ENCODE measurements at places on chromosomes 12 and 14.

DNA sequence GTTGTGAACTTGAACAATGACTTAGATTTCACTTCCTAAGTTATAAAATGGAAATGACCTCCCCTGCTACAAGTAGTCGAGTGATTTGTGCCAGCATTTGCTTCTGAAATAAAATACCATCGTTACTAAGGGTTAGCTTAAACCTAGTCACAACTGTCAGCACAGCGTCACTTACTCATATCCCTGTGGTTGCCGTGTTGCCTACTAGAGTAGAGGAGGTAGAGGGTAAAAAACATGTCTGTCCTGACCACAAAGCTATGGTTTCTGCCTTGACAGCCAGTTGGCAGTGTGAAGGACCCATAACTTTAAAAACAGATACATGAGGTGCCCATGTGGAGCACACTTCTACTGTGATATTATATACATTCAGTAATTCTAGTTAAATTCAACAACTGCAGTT is 234.2 kb upstream of the RGS6 start:
- DNase-seq = no peak

- peak; percentile 88 for DNase-seq
These were observed 227.7 kb upstream of the NPAS3 start for GRCh38 chr14:32710731-32711680.

DNA sequence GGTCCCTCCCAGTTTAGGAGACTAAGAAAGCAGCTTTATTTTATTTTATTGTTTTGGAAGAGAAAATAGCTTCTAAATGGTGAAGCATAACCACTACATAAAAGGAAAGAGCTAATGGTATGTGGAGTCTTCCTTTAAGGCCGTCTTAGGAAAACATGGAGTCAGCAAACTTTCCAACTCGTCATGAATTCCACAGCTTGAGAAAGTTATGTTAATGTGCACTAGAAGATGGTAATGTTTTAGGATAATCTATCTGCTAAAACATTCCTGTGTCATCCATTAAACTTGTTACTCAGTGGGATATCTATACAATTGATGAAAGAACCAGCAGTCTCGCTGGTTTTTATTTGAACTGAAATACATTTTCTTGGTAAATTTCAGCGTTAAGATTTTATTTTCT is 448.4 kb upstream of the SEL1L start:
- no peak for DNase-seq

GRCh38 chr12:57868851-57869268 is 22.3 kb upstream of the CTDSP2 start:
- DNase-seq = no peak

GRCh38 chr12:66900616-66901015 is 221.7 kb upstream of the GRIP1 start:
- DNase-seq = peak; percentile 11

GRCh38 chr12:116495260-116495659 is 63.9 kb upstream of the MAP1LC3B2 start:
- DNase-seq = no peak

DNA sequence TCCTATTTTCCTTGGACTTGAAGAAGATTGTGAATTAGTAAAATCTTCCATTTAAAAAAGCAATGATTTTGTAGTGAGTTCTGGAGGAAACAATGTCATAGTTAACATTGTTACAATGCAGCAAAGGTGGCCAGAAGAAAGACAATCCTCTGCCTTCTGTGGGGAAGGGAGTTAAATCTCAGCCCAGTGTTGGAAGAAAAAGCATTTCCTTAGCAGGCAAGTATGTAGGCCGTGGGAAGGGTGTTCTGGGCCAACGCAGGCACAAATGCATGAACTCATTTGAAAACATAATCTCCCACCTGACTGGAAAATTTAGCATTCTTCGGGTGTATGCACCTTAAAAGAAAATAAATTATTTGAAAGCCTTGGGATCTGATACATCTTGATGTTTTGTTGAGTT is 258.6 kb downstream of the ADAMTS20 start:
- no peak for DNase-seq

- no peak for DNase-seq
These were observed 106.7 kb upstream of the DAAM1 start for GRCh38 chr14:59081720-59082119.

- no peak for DNase-seq
These were observed 58.9 kb downstream of the HSP90AA1 start for GRCh38 chr14:102027951-102028350.

DNA sequence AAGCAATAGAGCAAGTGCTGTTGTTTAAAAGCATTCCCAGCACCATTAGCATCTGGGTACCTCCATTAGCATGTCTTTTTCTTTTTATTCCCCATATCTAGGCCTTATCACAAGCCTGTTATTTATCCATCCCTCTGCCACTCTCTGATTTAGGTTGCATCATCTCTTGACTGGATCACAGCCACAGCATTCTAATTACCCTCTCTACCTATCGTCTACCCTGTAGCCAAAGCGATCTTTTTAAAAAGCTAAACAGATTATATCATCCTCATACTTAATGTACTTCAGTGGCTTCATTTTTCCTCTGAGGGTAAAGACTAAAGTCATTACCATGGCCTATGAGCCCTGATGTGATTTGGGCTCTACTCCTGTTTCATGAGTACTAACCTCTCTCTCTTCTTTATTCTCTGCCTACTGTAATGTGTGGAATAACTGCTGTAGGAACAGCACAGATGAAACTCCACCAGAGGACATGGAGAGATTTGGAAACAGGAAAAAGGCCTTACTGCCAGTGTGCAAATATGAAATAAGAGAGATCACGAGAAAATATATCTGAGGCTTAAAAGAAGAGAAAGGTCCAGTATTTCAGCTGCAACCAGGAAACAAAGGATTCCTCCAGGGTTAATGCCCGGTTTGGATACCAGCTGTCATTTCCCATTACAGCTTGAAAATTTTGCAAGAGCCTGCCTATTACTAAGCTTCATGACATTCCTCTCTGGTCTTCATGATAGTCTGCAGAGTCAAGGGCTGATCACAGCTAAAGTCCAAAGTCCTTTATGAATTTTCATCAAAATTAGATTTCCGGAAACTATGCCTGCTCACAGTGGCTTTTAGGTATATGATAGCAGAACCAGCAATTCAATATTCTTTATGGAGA is 422.5 kb upstream of the PDE3A start:
- DNase-seq = peak; percentile 25

DNA sequence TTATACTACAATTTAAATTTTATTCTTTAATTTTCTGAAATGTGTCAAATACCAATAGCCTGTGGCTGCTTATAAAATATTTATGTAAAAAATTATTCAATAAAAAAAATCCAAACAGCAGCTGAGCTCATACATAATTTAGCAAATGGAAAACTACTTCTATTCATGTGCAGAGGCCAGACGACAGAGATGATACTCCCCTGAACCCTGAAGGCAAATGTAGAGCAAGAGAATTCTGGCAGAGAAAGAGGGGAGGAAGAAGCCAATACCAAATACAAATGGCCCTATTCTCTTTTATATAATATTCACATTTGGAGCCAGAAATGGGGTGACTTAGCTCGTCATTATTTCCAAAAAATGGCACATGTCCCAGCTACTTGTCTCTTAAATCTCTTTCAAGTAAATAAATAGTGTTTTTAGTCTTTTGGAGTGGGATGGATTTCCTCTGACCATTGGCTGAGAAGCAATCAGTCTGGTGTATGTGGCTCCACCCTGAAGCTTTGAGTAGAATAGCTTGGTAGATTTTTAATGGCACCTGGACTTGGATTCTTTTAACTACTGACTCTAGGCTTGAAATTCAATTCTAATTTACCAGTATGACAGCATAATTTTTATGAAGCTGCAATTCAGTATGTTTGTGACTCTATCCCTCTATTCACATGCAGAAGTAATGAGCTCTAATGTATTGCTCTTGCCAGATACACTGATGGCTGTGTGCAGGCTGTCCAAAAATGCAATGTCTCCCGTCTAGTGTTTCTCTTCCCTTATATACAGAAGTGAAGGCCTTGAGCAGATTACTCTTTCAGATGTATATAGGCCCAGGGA is 113.4 kb upstream of the SCAF11 start:
- peak; percentile 25 for DNase-seq

DNA sequence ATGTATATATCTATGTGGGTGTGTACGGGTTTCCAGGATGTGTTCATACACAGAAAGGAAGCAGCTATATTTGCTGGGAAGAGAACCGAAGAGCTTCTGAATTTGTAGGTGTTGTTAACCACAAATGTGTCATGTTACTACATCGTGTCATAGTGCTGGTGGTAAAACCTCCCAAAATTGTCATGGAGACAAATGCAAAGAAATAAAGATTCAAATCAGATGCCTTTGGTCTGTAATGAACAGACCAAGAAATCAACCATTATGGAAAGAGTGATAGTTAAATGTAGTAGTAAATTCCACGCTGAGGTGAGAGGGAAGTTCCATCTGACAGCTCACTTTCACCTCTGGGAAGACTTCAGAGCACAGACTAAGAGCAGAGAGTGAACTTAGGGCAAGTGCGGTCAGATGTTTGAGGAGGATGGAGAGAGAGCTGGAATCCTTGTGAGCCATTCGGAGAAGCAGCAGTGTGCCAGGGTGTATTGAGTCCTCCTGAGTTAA is 487.5 kb downstream of the TMEM121 start:
- DNase-seq = no peak

DNA sequence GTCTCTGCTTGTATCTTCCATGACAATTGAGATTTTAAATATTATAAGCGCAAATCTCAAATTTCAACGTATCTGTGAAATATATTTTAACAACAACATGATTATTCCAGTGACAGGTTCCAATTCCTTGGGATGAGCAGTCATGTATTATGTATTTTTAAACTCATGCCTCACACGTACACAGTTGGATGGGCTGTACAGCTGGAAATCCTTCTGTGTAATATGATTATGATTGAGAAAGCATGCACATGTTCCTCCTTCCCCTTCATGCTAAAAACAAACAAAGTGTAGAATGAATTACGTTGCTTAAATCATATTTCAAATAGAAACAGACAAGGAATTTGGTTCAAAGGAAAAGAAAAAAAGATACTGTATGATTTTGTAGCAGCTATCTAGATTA is 428.3 kb downstream of the TMTC2 start:
- peak; percentile 30 for DNase-seq

- DNase-seq = no peak
These were observed 15.8 kb upstream of the HNF1A start for GRCh38 chr12:120962532-120963020.

- no peak for DNase-seq
These were observed 13.5 kb downstream of the SCNN1A start for GRCh38 chr12:6361834-6362233.

DNA sequence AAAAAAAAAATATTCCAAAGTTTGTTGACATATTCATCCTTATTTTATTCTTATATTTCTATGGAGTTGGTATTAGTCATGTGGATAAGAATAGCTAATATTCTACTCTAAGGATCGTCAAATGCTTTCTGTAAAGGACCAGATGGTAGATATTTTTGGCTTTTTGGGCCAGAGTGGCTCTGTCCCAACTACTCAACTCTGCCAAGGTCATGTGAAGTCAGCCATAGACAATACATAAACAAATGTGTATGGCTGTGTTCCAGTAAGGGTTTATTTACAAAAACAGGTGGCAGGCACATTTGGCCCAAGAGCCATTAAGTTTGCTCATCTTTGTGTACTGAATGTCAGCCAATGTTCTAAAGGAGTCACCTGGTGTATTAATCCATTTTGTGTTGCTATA is 131.8 kb downstream of the TBX5 start:
- no peak for DNase-seq

DNA sequence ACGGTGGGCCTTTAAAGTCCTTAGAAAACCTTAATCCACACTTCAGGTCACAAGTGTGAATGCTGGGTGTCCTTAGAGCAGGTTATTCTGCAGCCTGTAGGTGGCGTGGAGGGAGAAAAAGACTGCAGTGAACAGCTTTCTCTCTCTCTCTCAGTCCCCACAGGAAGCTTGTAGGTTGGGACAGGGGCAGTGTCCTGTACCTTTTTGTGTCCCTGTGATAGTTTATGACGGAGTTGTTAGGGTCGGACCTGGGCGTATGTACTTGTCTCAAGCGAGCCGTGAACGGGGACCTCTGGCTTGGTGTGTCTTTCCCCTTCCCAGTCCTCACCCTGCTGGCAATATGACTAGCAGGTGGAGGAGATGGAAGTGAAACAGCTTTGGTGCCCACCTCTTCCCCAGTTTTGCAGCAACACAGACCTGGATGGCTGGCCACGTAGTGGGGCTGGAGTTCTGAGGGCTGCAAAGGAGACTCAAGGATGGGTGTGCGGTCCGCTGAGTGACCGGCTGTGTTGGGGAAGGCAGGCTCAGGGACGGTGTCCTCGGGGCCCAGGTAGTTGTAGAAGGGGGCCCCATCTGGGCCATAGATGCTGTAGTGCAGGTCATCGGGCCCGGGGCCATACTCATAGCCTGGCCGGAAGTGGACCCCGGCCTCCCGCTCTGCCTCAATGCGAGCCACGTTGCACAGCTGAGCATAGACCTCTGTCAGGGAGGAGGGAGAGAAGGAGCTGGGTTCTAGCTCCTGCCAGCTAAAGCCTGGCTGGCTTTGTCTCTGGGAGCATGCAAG is 8.9 kb downstream of the ISCA2 start:
- DNase-seq = peak; percentile 55

DNA sequence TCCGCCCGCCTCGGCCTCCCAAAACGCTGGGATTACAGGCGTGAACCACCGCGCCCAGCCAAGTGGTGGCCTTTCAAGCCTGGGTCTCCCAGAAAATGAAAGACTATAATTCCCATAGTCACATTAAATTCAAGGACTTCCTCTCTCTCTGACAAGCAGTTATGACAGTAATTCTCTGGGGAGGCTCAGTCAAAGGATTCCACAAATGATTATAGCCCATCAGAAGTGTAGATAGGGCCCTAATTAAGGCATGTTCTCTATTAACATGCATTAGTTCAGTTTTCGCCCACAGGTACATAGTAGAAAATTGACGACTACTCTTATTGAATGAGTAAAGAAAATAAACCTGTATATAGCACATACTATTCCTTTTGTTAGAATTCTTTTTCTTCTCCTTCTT is 16.4 kb downstream of the PRMT8 start:
- DNase-seq = no peak

GRCh38 chr12:111316671-111317070 is 52.2 kb downstream of the PHETA1 start:
- DNase-seq = no peak

GRCh38 chr14:33636716-33637115 is 314.2 kb downstream of the EGLN3 start:
- DNase-seq = no peak

DNA sequence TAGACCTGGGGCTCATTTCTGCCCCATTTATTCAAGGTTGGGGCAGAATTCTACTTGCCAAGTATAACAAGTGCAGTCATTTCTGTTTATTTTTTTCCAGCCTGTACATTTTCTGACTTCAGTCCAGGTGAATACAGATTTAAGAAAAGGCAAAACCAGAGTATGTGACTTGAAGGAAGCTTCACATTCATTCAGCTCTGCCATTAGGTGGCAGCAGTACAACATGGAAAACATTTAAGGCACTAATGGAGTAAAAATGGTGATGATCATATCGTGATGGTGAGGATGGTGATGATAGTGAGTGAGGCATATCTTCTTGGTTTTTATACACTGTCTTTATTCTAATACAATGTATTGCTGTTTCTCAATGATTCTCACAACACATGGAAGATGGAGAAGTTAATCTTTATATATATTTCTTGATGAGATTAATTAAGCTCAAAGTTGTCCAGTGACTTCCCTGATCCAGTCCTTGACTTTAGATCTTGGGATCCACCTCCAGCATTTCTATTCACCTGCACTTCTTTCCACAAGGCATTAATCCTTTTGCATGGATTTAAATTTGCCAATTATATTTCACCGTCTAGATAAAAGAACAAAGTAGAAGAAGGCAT is 176.7 kb upstream of the SEL1L start:
- DNase-seq = peak; percentile 67

GRCh38 chr14:81709681-81710080 is 176.0 kb upstream of the SEL1L start:
- DNase-seq = peak; percentile 31

- DNase-seq = no peak
These were observed 173.8 kb downstream of the C12orf75 start for GRCh38 chr12:105504286-105504685.
